ENCODE measurements at places on chromosomes 12 and 14. TPM values are rescaled to one million over a fixed set of nuclear protein-coding genes. Genes with fewer than 3 reads are reported as not detected.

Gene MMAB
- 39.6 TPM for total RNA-seq

Gene DPPA3
- total RNA-seq: not detected

DNA sequence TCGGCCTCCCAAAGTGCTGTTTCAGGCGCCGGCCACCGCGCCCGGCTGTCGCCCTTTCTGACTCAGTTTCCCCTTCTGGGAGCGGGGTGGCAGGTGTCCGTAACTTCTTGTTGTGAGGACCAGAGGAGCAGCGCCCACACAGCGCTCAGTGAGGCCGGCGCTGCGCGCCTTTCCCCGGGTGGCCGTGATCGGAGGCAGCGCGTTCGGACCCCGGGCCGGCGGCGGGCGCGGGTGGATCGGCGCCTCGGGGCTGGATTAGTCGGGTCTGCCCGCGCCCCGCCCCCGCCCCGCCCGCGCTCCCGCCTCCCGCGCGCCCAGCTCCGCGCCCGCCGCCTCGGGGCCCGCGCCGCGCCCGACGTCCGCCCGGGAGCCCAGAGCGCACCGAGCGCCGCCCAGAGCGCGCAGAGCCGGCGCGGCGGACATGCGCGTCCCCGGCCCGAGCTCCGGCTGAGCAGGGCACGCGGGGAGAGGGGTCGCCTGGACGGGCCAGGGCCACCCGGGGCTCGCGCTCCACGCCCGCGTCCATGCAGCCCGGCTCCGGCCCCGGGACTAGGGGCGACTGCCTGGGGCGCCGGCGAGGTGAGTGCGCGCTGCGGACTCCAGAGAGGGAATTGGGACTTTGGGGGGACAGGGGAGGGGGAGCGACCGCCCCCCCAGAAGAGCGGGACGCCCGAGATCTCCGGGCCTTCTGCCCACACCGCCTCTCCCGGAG is 50.6 kb downstream of the LRCOL1 start:
- H3K4me1 ChIP-seq: peaks cover 38% of the 10 kb centered on the region
- no peaks in the 10 kb centered on the region for H3K36me3 ChIP-seq
- H3K4me3 ChIP-seq: peak overlapping the region; percentile 38
- H3K27ac ChIP-seq: no peak overlapping the region
- no peaks in the 10 kb centered on the region for H3K27me3 ChIP-seq

Gene RPL10L
- not detected for total RNA-seq

DNA sequence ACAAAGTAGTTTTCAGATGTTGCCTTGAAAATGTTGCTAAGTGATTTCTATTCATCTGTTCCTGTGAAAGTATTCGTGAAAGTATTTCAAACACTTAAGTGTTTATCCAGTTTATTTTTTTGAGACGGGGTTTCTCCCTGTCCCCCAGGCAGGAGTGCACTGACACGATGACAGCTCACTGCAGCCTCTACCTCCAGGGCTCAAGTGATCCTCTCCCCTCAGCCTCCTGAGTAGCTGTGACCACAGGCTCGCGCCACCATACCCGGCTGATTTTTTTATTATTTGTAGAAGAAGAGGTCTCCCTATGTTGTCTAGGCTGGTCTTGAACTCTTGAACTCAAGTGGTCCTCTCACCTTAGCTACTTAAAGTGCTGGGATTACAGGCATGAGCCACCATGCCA is 1.7 kb downstream of the ZDHHC17 start:
- ATAC-seq: no peak
- H3K4me1 ChIP-seq: peaks cover 59% of the 10 kb centered on the region
- no peak overlapping the region for H3K27ac ChIP-seq
- H3K4me3 ChIP-seq: peak overlapping the region; percentile 74

DNA sequence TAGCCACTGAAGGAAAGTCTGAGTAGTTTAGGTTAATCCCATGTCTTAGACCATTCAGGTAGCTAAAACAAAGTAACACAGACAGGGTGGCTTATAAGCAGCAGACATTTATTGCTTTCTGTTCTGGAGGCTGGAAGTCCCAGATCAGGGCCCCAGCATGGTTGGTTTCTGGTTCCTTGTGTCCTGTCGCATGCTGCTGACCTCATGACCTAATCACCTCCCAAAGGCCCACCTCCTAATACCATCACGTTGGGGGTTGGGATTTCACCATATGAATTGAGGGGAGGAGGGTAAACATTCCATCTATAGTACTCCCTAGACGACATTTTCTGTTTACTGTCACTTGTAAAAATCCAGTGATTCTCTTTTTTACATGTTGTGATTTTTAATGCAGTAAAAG is 148.6 kb downstream of the FBXL14 start:
- no peak overlapping the region for H3K4me3 ChIP-seq
- H3K36me3 ChIP-seq: peaks cover 28% of the 10 kb centered on the region
- no peaks in the 10 kb centered on the region for H3K4me1 ChIP-seq
- no peak for ATAC-seq

Gene BDKRB1
- 0.50 TPM for total RNA-seq

- H3K36me3 ChIP-seq: no peaks in the 10 kb centered on the region
- ATAC-seq: no peak
- H3K4me1 ChIP-seq: peaks cover 9% of the 10 kb centered on the region
- H3K27me3 ChIP-seq: peaks cover 31% of the 10 kb centered on the region
Observed at GRCh38 chr14:101735453-101735852, 26.1 kb upstream of the PPP2R5C start.

Gene ADCY4
- 13.3 TPM for total RNA-seq

DNA sequence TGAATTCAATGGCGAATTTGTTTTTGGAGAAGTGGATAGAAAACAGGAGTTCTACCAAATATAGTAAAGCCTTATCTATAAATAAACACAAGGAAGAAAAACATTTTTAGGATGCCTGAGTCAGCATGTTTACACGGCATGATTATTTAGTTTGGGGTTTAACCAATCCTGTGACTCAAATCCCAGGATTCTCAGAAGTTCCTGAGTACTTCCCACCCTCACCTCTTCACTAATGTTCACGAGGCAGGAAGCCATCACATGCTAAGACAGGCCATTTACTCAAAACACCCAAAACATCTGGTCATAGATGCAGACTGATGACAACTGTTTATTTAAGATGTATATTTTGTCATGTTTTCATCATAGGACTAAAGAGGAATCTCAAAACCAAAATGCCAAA is 3.4 kb upstream of the GLRX5 start:
- ATAC-seq: no peak
- peaks cover 68% of the 10 kb centered on the region for H3K4me1 ChIP-seq
- no peaks in the 10 kb centered on the region for H3K27me3 ChIP-seq
- no peak overlapping the region for H3K27ac ChIP-seq
- H3K36me3 ChIP-seq: no peaks in the 10 kb centered on the region

DNA sequence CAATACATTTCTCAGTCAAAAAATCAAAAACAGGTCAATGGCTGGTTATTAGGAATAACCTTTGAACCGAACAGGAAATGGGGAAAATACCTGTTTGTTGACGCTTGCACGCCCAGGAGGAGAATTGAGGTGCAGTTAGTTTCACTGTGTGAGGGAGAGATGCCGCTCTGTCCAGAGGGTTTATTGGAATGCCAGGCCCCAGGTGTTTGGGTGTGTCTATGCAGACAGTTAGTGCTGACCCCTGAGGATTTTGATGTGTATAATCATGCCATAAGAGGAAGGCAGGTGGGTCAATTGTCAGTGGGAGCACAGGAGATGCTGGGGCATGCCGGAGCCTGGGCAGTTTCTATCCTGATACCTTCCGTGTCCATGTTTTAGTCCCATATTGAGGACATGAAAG is 100.8 kb upstream of the DIO3 start:
- H3K27ac ChIP-seq: no peak overlapping the region
- H3K27me3 ChIP-seq: peaks cover 79% of the 10 kb centered on the region
- H3K36me3 ChIP-seq: no peaks in the 10 kb centered on the region
- H3K4me1 ChIP-seq: no peaks in the 10 kb centered on the region

DNA sequence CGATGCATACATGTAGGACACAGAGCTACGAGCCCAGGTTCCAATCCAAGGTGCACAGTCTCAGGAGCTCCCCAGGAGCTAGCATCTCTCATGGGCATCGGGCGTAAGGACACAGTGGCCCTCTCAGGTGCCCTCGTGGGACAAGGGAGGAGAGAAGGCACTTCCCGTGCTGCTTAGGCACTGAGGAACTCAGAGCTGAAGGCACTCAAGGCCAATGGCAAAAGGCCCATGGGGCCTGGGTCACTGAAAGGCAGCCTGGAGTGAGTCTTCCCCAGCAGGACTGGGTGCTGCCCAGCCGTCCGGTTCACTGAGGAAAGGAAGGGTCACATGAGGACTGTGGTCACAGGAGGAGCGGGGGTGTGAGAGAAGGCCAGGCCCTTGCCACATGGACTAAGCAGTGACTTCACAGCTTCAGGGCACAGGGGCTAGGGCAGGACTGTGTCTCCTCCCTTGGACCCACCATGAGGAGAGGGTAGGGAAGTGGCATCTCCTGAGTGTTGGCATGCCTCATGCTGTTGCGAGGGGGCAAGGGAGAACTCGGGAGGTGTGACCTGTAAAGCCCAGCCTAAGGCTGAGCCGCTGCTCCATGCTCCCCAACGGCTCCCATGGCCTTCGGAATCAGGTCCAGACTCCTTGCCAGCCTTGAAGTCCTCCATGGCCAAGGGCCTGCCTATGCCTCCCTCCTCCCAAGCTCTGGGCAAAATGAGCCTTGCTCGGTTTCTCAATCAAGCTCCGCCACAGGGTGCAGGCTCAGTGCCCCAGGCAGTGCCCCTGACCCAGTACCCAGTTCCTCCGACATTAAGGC is 51.8 kb downstream of the CHGA start:
- ATAC-seq: no peak
- H3K27me3 ChIP-seq: no peaks in the 10 kb centered on the region
- H3K27ac ChIP-seq: peak overlapping the region; percentile 92
- H3K4me1 ChIP-seq: peaks cover 41% of the 10 kb centered on the region
- no peak overlapping the region for H3K4me3 ChIP-seq
- H3K36me3 ChIP-seq: peaks cover 28% of the 10 kb centered on the region

GRCh38 chr12:66555113-66555512 is 123.8 kb downstream of the GRIP1 start:
- no peak for ATAC-seq
- no peak overlapping the region for H3K27ac ChIP-seq
- H3K36me3 ChIP-seq: no peaks in the 10 kb centered on the region
- no peaks in the 10 kb centered on the region for H3K4me1 ChIP-seq

DNA sequence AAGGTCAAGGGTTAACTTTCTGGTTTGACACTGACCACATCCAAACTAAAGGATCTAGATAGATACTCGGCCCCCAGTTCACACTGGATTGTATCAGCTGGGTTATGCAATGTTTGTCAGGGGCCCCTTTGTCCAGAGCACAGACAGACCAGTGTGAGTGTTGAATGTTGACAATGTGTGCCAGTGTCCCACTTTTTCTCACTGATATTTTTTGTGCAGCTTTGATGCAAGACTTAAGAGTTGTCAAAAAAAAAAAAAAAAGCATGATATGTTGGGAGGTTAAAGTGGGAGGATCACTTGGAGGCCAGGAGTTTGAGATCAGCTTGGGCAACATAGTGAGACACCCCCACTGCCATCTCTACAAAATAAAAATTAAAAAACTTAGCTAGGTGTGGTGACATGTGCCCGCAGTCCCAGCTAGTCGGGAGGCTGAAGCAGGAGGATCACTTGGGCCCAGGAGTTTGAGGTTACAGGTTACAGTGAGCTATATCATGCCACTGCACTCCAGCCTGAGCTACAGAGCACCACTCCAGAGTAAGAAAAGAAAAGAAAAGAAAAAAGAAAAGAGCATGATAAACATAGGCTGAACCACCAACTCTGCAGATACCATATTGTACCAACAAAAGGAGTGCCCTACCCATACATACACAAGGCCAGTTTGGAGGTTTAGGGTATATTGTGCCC is 97.5 kb downstream of the LGR5 start:
- ATAC-seq: no peak
- peaks cover 5% of the 10 kb centered on the region for H3K27me3 ChIP-seq
- H3K4me3 ChIP-seq: no peak overlapping the region
- no peaks in the 10 kb centered on the region for H3K36me3 ChIP-seq
- no peaks in the 10 kb centered on the region for H3K4me1 ChIP-seq

DNA sequence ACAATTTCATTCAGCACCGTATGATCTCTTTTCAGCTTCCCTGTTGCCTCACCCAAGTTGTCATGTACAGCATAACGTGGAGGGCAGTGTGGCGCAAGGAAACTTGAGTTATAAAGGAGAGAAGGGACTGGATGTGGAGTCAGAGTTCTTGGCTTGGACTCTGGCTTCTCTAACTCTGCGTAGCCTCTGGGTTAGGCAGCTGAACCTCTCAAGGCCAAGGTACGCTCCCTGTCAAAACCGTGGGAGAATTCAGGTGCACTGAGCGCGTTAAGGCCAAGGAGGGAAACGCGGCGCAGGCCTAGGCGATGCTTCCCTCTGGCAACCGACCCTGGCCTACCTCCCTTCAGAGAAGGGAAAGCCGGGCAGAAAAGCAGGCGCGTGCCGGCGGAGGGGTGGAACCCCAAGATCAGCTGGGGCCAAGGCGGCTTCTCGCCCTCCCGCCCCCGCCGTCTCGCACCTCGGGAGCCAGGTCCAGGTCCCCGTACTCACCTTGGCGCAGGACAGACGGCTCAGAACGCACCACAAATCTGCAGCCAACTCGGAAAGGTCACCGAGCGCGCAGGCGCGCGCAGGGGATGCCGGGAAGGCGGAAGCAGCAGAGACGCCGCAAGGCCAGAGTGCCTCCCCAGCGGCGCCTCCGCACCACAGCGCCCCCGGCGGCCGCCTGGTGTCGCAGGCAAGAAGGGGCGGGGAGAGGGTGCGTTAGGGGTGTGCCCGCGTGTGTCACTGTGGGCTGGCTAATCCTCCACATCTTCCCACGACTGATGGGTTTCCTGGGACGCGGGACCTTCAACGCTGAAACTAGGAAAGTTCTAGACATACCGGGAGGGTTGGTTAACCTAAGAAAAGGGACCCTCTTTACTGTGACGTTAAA is 7.0 kb upstream of the TDRD9 start:
- H3K27me3 ChIP-seq: peaks cover 21% of the 10 kb centered on the region
- peak; percentile 98 for ATAC-seq
- peak overlapping the region; percentile 54 for H3K27ac ChIP-seq
- peak overlapping the region; percentile 74 for H3K4me3 ChIP-seq
- H3K4me1 ChIP-seq: peaks cover 14% of the 10 kb centered on the region
- no peaks in the 10 kb centered on the region for H3K36me3 ChIP-seq

- H3K4me1 ChIP-seq: no peaks in the 10 kb centered on the region
- H3K36me3 ChIP-seq: no peaks in the 10 kb centered on the region
- no peak for ATAC-seq
- H3K4me3 ChIP-seq: no peak overlapping the region
Observed at GRCh38 chr14:100880271-100881101, 23.0 kb downstream of the RTL1 start.

DNA sequence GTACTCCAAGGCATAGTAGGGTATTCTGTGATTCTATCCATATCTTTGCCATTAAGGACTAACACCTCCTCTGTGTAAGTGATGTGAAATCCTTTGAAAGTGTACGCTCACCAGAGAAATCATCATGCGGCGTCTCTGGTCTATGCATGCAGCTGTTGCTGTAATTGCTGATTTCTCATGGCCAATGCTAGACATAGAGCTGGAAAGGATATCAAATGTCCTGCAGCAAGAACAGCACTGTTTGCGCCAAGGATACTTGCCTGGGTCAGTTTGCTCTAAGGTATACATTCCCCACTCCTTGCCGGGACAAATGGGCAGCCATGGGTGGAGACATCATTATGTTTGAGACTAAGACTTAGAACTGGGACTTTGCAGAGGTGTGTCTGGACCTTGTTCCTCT is 896.4 kb downstream of the BCL11B start:
- H3K27me3 ChIP-seq: no peaks in the 10 kb centered on the region
- no peaks in the 10 kb centered on the region for H3K36me3 ChIP-seq
- no peak overlapping the region for H3K27ac ChIP-seq
- no peaks in the 10 kb centered on the region for H3K4me1 ChIP-seq

Gene TAS2R7
- total RNA-seq: not detected

Gene NUP37
- total RNA-seq: 15.2 TPM

Measured in gastroesophageal sphincter (tissue), 4 donors.